ENCODE measurements at places on chromosomes 2 and 18.

DNA sequence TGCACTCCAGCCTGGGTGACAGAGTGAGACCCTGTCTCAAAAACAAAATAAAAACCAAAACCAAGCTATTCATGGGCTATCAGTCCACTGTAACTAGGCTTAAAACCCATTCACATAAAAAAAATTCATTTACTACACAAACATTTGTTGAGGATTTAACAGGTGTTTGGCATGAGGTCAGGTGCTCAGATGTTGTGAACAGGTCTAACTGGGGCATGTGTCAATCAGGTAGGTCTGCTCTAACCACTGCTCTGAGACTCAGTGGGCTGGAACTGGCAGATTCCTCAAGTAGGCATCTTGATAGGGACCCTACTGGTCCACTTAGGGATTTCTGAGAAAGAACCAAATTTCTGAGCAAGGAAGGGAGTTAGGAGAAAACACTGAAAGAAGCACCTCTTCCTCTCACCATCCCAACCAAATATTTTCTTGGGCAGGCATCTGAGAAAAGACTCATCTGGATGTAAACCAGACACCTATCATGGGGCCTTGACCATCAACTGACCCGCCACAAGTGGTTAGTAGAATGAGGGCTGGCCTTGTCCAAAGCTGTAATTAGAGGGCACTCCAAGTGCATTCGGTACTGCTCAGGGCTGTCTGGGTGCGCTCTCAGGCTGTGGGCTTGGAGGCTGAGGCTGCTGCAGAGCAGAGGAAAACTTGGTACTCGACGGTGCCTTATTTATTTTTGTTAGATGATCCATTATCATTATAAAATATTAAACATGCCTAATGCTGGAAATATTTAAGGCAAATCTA, 33.9 kb downstream of the WIPF1 start:
- no peak for DNase-seq

DNA sequence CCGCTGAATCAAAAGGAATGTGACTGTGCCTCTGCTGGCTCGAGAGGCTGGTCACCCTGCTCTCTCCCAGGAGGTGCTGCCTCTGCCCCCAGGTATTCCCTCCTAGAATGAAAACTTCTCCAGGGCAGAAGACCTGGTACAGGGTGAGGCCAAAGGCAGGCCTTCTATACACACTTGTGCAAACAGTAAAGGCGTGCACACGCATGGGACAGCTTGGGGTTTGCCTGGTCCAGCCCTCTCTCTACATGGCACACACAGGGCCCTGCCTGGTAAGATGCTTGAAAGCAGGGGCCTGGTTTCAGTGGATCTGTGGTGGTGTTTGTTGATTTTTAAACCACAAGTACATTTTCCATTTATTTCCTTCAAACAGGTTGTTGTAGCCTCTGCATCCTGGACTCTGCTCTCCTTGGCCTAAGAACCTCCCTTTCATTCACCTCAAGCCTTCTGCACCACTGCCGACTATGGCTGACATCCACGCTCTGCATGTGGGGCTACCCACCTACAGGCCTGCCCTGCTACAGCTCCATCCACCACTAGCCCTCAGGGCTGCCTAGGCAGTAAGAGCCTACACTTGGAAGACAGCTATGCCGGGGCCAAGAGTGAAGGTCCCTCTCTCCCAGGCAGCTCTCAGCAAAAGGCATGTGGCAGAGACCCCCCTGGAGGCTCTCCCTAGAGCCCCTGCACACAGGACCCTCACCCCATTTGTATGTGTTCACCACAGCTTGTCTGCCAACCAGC, 190.7 kb downstream of the ZBTB7C start:
- DNase-seq: no peak

DNA sequence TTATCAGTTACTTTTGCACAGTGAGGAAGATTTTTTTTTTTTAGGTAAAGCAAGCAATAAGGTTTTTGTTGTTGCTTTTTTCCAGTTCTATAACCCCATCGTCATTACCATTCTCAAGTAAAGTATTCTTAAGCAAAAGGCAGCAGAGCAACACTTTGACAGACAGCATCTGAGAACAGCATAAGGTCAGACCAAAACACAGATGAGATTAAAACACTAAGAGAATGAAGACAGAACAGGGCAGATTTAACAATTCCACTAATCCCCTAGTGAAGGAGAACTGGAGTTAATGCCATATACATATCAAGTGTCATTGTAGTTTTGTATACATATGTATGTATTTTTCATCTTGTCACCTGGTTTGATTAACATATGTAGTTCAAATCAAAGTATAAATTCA, 290.2 kb downstream of the METTL4 start:
- DNase-seq: no peak

- DNase-seq: peak; percentile 5
Observed at GRCh38 chr2:56483081-56483480, 299.3 kb downstream of the CCDC85A start.

GRCh38 chr2:144320491-144320890, 199.4 kb downstream of the ZEB2 start:
- peak; percentile 44 for DNase-seq

DNA sequence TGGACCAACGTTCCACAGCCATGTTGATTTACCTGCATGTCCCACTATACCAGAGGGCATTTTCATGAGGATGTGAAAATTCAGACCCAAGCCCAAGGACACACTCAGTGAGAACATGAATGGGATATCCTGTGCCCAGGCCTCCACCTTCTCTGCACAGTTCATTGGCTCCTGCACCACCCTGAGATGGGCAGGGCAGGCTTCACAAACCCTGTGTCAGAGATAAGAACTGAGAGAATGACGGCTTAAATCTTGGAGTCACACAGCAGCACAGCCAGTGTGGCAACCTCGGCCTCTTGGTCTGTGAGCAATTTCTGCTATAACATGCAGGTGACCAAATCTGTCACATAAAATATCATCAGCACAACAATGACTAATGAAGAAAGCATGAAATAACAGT, 71.9 kb downstream of the UXS1 start:
- no peak for DNase-seq

DNA sequence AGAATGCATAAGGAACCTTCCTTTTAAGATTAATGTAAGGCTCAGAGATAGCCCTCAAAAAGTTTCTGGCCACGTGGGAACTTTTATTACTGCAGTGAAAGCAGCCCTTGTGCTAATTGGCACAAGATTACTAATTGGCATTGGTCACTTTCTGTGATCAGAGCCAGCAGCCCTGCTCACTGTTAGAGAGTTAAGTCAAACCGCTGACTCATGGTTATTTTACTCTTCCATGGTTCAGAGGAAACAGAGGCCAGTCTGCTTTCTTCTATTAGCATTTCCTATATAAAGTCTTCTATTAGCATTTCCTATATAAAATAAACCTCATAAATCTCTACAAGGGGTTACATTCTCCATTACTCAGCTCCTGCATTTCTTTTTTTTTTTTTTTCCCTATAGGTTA, 1.5 kb upstream of the SLC35G4 start:
- DNase-seq: no peak

GRCh38 chr2:66440708-66441497, 6.0 kb downstream of the MEIS1 start:
- peak; percentile 68 for DNase-seq

GRCh38 chr2:128589681-128590080, 271.0 kb upstream of the HS6ST1 start:
- DNase-seq: no peak

GRCh38 chr2:120291401-120292311, 39.0 kb downstream of the RALB start:
- DNase-seq: peak; percentile 82

- DNase-seq: no peak
Observed at GRCh38 chr2:98388081-98388480, 41.8 kb downstream of the CNGA3 start.

GRCh38 chr2:102181919-102182635, 4.7 kb upstream of the IL1RL2 start:
- DNase-seq: peak; percentile 16

DNA sequence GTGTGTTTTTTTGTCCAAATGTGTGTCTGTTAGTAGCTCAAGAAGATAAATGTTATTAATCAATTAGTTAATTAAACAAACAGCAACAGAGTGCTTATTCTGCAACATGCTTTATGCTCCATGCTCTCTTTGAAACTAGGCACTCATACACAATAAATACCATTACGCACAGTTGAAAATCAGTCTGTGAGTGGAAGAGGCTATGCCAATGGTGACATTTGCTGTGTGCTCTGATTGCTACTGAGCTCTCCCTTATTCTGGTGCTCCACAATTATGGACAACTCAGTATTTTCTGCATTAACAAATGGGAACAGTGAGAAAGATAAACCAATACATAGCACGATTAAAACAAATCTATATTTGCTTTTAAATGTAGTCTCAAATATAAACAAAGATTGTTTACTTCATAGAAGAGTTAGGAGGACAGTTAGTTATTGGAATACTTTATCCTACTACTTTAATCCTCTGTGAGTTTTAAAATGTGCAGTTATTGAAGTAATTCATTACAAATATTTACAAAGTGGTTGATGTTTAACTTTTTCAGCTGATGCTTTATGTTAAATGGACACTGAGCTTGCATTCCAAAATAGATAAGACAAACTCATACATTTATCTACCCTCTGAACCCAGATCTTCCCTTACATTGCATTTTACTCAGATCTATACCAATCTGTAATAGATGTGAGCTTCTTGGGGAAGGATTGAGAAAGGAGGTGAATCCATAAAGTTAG, 55.3 kb downstream of the NXPH2 start:
- no peak for DNase-seq

- DNase-seq: peak; percentile 12
Observed at GRCh38 chr2:97693476-97693875, 19.9 kb upstream of the ZAP70 start.

GRCh38 chr2:173221937-173222594, 132.6 kb upstream of the CDCA7 start:
- DNase-seq: no peak

DNA sequence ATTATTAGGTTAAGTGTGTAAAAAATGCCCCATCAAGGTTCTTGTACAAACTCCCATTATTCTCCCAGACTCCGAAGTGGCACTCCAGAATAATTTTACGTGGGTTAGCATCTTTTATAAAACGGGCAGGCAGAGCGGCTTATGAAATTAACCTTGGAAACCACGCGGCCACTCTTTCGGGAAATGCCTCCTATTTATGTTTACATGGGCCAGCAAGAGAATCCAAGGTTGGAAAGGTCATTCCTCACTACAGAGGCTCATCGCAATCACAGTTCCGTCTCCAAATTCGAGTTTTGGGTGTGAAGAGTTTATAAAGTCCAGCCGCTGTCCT, 1.2 kb upstream of the IMPA2 start:
- no peak for DNase-seq

GRCh38 chr18:25729072-25729471, 361.3 kb downstream of the SS18 start:
- DNase-seq: peak; percentile 76

DNA sequence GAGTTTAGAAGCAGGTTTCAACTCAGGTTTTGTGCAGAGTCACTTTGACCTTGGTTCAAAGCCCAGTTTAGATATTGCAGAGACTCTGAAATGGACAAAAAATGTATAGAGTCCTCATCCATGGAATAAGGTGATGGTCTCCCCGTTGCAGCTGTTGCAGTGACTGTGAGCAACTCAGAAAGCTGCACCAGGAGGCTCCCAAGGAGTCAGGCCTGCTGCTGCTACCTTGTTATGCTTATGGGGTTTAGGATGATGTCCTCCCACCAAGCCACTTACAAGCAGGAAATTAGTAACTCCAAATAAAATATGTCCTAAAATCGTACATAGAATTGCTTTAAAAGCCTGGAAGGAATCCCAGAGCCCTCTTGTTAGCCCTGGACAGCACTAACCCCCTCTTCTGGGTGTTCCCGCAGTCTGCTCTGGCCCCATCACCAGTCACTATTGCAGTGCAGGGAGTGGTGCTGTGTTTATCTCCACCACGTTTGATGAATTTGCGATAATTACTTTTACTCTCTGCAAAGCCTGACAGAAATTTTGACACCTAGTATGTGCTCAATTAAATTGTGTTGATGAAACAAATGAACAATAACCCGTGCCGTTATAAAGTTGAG, 189.0 kb downstream of the CNTNAP5 start:
- no peak for DNase-seq

- peak; percentile 41 for DNase-seq
Observed at GRCh38 chr2:121648206-121649148, 785 bp downstream of the CLASP1 start.

DNA sequence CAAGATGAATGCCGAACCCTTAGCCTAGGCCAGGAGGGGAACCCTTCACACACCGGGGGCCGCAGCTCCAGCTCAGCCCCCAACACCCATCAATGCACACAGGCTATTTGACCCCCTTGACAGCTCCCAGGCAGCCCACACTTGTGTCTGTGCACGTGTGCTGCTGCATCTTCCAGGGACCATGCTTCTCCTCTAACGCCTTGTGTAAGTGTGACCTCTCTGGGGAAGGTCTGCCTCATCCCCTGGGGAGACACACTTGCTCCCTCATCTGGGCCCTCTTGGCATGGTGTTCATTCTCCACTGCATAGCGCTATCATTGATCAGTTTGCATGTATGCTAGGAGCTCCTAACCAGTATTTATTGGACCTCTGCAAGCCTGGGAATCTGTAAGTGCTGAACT, 120.0 kb upstream of the FHL2 start:
- peak; percentile 26 for DNase-seq

DNA sequence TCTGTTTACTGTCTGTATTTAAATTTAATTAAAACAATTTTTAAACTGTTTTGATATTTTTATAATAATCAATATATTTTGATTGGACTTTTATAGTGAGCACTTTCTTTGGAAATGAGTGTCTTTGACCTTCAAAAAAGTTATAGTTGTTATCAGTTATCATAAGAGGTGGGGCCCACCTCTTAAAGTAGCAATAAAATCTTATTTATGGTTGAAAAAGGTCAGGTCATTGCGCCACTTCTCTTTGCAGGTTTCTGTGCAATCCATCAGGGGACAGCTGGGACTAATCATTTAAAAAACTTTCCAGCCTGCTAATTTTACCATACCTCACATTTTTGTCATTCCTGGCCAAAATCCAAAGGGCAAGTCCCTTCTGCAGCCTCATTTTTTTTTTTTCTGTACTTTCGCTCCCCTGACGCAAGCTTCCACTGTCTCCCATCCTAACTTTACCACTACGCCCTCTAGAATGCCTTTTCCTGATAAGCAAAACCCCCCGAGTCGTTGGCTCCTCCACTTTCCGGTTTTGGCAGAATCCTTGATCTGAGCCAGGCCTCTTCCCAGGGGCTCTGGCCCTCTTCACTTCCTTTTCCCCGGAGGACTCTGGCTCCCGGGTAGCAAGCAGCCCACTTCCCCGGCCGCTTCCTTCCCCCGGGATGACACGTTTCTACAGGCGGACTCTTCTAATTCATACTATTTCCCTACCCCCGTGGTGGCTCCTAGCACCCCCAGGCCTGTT, 1.1 kb upstream of the SEH1L start:
- peak; percentile 97 for DNase-seq

DNA sequence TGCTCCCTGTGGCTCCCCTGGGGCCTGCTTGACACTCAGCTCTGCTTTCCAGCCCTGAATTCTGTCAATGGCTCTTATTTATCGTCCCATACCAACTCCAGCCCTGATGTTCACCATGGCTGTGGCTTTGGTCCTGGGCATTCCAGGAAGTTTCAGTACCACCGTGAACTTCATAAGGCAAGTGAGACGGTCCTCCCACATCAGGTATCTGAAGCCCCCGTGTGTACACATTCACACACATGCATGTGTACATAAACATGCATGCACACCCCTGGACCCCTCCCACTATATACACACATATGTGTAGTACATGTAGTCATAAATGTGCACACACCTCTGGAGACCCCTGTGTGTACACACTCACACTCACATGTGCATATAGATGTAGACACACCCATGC, 43.3 kb upstream of the PUM2 start:
- DNase-seq: no peak

- no peak for DNase-seq
Observed at GRCh38 chr18:70195014-70195614, 10.4 kb downstream of the RTTN start.

GRCh38 chr2:39227628-39228412, 15.9 kb downstream of the CDKL4 start:
- peak; percentile 61 for DNase-seq

- DNase-seq: peak; percentile 24
Observed at GRCh38 chr18:47881752-47882455, 48.6 kb downstream of the SMAD2 start.
